CD8-positive, alpha-beta memory T cell (primary cell): ENCODE measurements at places on chromosomes 5 and 9.

- DNase-seq, result no peak
Measured at GRCh38 chr9:93562157-93562556, 14.2 kb upstream of the PHF2 start.

DNA sequence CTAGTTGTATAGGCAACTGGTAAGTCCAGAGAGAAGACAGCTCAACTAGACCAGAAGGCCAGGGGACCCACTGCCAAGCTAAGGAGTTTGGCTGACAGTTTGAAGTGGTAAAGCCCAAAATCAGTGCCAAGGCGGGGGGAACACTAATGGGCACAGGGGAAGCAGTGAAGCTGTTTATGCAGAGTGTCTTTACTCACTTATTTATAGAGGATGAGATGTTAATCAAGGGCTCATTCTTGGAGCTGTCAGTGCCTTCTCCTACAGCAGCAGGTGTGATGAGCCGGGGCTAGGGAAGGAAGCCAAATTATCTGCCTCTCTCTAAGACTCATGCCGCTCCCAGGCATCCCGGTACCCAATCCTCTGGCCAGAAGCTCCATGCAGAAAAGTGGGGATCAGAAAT is 75.2 kb upstream of the GALNT10 start:
- DNase-seq, result no peak

- DNase-seq, result no peak
Measured at GRCh38 chr9:80797831-80798688, 891.3 kb downstream of the TLE1 start.

GRCh38 chr5:130243641-130244040 is 339.4 kb downstream of the CHSY3 start:
- no peak for DNase-seq

DNA sequence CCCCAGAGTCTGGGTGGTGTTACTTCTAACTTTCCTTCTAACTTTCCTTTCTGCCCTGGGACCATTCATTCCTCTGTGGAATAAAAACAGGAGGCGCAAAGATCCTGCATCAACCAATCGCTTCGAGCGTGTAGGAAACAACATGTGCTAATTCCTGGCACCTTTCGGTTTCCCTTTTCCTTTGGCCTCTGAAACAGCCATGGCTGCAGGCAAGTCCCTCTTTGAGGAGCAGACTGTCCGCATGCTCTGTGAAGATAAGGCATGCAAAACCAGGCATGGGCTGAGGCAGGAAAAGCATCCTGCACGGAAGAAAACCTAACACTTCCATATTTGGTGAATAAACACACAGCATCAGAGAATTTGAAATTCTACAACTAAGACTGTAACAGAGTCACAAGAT is 128.3 kb downstream of the HSD17B3 start:
- no peak for DNase-seq

- no peak for DNase-seq
Measured at GRCh38 chr9:4266602-4267001, 33.3 kb downstream of the GLIS3 start.

- no peak for DNase-seq
Measured at GRCh38 chr5:155150012-155150411, 136.5 kb downstream of the KIF4B start.

- DNase-seq, result no peak
Measured at GRCh38 chr9:30301271-30301963, 2083.0 kb upstream of the ACO1 start.

DNA sequence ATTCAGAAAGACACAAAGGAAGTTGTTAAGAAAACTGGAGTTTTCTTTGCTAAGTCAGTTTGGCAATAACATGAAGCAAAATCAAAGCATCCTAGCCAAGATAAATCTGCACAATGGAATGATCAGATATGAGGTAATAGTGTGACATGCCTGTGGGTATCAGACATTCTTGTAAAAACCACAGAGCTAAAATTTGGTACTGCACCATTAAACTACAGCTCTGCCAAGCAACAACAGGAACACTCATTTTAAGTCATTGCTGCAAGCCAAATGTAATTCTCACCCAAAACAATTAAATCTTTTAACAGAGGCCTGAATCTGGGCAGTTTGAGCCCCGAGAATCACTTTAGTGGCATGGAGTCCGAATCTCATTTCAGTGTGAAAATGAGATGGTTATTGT is 96.6 kb downstream of the VCAN start:
- no peak for DNase-seq

- DNase-seq, result no peak
Measured at GRCh38 chr5:125390326-125390725, 643.9 kb upstream of the ZNF608 start.

DNA sequence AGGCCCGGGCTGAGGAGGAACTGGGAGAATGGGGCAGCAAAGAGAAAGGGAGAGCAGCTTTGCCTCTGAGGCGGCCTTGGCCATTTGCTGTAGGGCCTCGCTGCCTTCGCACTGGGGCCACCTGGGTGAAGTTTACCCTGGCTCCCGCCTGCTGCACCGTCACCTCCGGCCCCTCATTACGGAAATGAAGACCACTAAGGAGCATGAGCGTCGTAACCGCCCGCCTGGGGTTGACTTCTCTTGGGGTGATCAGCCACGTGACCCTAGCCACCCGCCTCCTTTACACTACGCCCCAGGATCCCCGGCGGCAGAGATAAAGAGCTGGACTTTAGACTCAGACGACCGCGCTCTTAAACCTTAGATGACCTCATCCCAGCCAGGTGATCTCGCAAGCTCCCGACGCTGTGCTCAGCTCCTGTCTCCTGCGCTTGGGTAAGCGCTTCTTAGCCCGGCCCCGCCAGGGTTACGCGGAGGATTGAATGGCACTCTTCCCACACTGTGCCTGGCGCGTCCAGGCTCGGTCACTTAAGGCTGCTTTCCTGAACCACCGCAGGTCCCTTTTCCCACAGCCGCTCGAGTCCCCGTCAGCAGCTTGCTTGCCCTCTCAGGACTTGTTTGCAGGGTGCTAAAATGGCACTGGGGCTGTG is 107.9 kb upstream of the LARP1 start:
- DNase-seq, result no peak

DNA sequence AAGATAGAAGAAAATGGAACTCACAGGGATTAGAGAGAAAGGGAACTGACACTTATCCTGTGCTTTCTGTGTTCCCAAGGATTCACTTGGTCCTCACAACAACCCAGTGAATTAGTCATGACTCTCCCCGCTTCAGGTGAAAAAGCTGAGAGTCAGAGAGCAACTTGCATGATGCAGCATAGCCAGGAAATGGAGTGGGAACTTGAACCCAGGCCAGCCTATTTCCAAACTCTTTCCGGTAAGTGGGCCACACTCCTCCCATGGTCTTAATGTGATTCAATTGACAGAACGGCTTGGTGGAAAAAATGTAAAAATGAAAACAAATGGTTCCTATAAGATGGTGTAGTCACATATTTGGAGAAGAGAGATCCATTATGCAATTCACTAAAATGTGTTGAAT is 45.9 kb upstream of the CEMIP2 start:
- no peak for DNase-seq

- DNase-seq, result no peak
Measured at GRCh38 chr9:127788337-127789011, 2.6 kb downstream of the CDK9 start.

DNA sequence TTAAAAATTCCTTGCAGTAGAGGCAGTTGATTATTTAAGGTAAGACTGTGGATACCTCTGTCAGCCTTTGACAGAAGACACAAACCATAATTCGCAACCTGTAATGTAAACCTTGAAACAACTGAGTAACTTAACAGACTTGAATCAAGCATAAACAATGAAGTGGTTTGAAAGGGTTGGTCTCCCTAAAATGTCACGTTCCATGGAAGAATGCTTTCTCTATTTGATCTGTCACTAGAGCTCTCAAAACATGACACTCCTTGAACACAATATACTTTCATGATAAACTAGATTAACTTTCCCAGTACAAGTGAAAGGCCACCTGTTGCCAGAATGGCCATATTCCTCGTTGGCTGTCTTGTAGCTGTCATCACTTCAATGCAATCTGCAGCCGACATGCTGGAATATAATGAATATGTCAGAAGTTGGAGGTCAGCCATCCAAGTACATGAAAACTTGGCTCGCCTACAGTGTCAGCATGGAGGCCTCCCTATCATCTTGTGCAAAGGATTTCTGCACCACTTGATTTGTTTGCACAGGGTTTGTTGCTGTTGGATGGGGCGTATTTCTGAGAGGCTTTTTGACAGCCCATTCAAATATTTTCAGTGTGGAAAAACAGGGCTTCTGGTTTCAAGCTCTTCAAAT is 228.0 kb downstream of the TLE4 start:
- no peak for DNase-seq

DNA sequence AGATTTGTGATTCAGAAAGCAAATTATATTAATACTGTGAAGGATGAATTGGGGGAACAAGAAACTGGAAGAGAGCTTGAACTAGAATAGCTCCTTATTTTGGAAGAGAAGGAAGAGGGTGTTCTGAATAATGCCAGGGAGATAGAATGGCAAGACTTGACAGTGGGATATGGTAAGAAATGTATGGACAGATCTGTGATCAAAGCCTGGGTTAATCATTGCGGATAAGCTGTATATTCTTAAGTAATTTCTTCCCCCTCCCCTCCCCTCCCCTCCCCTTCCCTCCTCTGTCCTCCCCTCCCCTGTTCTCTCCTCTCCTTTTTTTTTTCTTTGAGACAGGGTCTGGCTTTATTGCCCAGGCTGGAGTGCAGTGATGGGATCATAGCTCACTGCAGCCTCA is 10.1 kb upstream of the IL6ST start:
- DNase-seq, result no peak

DNA sequence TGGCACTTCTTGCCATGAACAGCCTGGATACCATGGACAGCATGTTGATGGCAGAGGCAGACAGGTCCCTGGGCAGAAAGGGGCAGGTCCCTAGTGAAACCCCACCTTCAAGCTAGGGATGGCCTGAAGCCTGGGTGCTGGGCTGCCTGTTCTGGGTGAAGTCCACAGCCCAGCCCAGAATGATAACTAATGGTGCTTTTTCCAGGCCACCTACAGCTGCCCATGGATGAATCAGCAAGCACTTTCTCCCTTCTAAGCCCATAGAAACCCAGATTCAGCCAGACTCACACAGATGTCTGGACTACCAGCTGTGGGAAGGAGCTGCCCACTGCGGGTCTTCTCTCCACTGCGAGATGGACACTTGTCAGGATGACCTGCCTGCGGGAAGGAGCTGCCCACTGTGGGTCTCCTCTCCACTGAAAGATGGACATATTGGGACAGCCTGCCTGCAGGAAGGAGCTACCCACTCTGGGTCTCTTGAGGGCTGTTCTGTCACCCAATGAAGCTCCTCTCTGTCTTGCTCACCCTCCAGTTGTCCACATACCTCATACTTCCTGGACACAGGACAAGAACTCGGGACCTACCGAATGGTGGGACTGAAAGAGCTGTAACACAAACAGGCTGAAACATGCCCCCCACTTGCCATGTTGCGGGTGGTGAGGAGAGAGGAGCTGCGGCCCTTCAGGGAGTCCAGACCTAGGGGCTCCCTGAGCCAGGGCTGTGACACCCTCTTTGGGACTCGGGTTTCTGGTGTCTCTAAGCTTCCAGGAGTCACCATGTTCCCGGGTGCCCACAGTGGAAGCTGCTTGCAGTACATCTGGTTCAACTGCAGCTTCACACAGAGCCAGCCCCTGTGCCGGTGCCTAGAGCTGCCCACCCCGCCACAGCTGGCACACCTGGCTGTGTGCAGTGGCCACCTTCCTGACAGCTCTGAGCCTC is 60.7 kb upstream of the SYNPO start:
- no peak for DNase-seq
